ENCODE measurements at places on chromosomes 16 and 17. TPM values are rescaled to one million over a fixed set of nuclear protein-coding genes. Genes with fewer than 3 reads are reported as not detected.

- H3K4me1 ChIP-seq: peaks cover 7% of the 10 kb centered on the region
- H3K27me3 ChIP-seq: peaks cover 36% of the 10 kb centered on the region
- H3K4me3 ChIP-seq: no peak overlapping the region
- H3K27ac ChIP-seq: no peak overlapping the region
These were observed 4.0 kb downstream of the C1QTNF1 start for GRCh38 chr17:79027925-79028491.

DNA sequence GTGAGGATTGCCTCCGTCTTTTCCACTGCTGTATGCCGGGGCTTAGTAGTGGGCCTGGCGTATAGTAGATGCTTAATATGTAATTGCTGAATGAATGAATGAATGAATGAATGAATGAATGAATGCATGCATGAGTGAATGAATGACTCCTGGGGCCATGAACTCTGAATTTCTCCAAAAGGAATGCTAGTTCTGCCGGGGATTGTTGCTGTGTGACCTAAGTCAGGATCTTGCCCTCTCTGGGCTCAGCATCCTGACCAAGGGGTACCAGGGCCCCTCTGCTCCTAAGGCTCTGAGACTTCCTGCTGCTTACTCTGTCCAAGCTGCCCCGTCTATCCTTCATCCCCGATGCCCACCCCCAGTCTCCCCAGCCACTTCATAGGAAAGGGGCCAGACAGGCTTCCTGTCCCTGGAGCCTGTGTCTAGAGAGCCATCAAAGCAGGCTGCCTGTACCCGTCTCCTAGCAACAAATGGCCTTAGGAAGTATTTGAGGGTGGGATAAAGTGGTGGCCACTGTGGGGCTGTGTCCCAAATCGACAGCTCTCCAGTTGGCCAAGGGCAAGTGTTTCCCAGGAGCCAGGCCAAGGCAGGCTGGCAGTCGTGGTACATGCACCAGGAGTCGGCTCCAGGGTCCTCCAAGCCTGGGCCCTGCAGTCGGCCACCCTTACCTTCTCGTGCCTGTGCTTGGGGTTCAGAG lies 11.6 kb upstream of the MPRIP start:
- no peak overlapping the region for H3K27ac ChIP-seq
- no peaks in the 10 kb centered on the region for H3K27me3 ChIP-seq
- H3K4me1 ChIP-seq: peaks cover 18% of the 10 kb centered on the region
- no peaks in the 10 kb centered on the region for H3K36me3 ChIP-seq

The PROCA1 gene
- 11.3 TPM for total RNA-seq

The P2RX5 gene
- 13.6 TPM for total RNA-seq

Data from GM23338 (cell line).